ENCODE measurements at places on chromosomes 3 and 15.
A peak's percentile ranks its signal among the peaks of the same experiment; 100 is the strongest.

DNA sequence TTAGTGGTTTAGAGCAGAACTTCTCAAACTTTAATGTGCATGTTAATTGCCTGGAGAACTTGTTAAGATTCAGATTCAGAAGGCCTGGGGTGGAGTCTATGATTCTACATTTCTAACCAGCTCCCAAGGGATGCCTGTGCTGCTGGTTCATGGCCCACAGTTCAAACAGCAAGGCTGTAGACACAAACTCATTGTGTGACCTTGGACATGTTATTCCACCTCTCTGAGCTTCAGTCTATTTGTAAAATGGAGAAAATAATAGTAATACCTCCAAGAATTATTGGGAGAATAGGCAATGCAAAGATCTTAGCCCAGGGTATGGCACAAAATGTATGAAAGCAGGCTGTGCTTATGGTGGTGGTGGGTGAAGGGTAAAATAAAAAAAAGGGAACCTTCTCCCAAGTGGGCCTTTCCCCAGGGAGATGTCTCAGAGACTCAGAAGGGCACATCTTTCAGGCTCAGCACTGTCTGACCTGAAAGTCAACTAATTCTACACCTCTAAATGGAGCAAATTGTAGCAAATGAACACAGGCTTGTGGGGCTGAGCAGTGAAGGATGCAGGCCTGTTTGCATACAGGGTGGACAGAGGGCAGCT, 176.0 kb upstream of the TRIM42 start:
- DNase-seq, result no peak

DNA sequence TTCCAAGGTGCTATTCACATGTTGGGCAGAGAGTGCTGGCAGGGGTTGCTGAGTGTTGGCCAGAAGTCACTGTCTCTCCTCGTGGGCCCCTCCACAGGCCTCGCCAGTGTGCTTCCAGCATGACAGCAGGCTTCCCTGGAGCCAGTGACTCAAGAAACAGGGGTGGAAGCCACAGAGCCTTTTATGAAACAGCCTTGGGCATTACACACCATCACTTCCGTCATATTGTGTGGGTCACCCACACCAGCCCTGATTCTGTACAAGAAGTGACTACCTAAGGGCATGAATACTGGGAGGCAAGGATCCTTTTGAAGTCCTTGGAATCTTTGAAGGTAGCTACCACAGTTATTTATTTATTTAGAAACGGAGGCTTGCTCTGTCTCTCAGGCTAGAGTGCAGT, 177.6 kb upstream of the UBE3A start:
- DNase-seq, result no peak

GRCh38 chr3:196198081-196198675, 13.0 kb downstream of the ZDHHC19 start:
- DNase-seq, result no peak

DNA sequence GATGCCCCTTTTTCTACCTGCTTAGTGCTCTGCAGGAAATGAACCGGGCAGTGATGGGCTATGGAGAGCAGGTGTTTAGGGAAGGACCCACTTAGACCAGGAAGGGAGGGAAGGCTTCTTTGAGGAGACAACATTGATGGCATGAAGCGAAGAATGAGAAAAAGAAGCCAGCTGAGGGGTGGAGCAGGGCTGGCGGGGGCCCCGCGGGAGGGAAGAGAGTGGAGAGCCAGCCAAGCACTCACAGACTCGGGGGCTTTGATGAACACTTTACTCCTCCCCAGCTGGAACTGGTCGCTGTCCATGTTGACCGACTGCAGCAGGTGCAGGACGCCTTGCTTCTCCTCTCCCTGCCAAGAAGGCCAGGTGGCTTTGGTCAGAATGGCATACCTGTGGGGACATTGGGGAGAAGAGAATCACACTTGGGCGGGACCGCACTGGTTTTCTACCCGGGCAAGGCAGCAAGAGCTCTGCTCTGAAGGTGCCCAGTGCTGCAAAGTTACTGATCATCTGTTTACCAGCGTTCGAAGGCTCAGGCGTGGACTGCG, 28.4 kb upstream of the LDHAL6B start:
- no peak for DNase-seq

DNA sequence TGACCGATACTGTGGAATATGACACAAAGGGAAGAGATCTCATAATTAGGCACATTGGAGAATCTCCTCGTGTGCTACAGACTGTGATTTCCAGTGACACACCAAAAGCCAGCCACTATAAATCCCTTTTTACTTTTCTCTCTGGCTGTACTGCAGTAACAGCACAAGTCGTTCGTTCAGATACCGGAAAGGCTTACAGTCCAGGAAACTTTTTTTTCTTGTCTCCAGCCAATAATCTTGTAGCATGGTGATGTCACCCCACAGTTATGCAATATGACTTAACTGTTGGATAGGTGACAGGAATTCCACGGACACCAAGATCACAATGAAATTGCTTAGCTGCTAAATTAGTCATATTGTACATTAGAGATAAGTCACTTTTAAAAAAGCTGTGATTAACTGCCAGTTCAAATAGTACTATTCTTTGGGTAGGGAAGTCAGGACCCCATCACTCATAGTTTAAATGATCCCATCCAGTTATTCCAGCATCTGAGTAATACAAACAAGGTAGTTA, 36.3 kb upstream of the TSC22D2 start:
- no peak for DNase-seq

DNA sequence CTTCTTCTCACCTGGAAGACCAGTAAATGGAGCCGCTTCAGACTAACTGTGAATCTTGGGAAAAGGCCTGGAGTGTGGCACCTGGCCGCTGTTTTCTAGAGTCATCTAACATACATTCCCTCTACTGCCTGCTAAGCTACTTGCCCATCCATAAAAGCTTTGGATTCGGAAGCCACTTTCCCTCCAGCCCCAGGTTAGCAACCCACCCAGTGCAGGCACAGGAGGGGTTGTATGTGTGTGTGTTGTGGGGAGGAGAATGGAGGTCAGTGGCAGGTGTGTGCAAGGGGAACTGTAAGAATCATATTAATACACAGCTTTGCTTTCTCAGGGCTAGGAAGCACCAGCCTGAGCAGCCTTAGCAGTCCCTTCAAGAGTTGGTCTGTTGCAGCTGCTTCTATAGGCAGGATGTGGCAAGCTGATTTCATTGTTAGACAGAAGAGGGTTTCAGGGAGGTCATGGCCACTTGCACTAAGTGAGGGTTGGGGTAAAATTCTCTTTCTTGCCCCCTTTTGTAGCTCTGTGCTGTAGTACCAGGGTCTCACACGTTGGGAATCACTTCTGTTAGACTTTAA, 8.9 kb downstream of the NSUN3 start:
- DNase-seq, result no peak

- no peak for DNase-seq
Observed at GRCh38 chr3:187902936-187903335, 157.7 kb upstream of the BCL6 start.

DNA sequence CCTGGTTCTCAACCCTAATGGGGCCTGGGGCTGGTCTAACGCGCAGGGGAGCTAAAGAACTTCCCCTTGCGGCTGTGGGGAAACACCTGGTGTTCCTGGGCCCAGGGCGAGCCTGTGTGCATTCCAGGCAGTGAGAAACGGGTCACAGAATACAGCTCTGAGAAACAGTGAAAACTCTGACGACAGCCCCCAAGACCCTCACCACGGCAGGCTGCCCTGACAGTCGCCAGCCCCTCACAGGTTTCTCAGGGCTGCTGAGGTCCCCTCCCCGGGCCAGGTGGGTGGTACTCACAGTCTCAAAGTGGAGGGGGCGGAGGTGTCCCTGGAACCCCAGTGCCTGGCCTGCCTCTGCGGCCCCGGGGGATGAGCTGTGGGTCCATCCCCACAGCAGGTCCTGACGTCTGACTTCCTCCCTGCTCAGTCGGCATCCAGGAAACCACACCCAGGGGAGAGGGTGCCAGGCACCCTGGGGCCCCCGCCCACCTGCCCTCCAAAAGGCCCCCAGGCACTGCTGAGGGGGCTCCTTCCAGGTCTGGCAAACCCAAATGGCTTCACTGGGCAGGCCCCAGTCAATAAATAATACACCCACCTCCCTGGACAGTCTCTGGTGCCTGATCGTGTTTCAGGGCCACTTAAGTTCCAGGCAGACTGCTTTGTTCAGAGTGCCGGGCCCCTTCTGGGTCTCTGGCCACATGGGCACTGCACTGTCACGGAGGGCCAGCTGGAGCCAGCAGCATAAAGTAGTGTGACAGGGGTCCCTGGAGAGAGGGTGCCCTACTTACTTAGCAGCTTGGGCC, 57.7 kb downstream of the IQSEC1 start:
- peak; percentile 43 for DNase-seq

DNA sequence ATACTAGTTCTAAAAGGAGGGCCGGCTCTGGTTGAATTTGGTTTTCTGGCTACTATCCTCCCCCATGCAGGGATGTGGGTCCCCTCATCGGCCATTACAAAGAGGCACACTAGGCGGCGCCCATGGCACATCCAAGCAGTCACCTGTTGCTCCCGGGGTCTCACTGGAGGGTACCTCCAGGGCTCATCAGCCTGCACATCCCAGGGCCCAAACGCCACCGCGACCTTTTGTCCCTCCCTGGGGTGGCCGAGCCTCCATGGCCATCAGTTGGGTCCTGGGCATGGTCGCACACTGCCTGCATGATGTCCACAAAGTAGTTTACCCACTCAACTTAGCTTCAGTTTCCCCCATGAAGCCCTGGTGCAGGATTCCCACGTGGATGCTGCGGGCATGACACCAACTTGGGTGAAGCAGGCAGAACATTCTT, 28.3 kb downstream of the IDH3A start:
- DNase-seq, result no peak

- DNase-seq, result no peak
Observed at GRCh38 chr3:107130089-107130700, 247.0 kb upstream of the CCDC54 start.

Data from T-helper 22 cell (primary cell).